Suprapubic skin (tissue), 4 donors: ENCODE measurements at places on chromosomes 7 and 10. TPM values are rescaled to one million over a fixed set of nuclear protein-coding genes. Genes with fewer than 3 reads are reported as not detected.

PNLIPRP2 gene
- total RNA-seq, result not detected

- DNase-seq, result no peak
Observed at GRCh38 chr7:157224627-157225026, 85.9 kb downstream of the UBE3C start.

DNA sequence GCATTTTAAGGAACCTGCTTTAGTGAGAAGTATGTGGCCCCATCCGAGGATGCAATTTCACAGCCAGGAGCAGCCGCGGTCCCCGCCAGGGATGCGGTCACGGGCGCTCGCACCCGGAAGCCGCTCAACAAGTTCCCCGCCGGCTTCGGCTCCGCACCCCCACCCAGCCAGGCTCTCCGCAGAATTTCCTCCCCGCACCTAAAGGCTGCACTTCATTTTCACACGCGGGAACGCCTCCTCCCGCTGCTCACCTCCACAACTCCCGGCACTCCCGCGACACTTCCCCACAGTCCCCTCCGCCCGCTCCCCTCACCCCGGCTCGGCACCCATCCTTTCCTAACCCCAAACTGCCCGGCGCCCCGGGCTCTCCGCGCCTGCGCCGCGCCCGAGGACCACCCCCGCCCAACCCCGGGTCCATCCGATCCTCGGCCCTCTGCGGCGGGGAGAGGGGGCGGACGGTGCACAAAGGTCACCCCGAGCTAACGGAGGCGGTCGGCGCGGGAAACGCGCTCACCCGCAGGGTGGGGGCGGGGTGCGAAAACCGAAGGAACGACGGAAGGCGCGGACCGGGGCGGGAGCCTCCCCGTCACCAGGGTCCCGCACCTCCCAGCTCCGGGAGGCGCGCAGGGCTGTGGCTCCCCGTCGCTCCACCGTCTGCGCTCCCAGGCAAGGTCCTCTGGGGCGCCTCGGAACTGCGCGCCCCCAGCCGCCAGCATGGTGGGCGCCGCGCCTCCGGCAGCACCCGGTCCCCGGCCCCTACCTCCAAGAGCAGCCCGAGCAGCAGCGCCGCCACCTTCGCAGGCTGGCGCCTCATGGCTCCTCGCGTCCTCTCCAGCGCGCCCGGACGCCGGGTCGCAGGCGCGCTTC, 558 bp downstream of the VOPP1 start:
- no peak for DNase-seq

DNA sequence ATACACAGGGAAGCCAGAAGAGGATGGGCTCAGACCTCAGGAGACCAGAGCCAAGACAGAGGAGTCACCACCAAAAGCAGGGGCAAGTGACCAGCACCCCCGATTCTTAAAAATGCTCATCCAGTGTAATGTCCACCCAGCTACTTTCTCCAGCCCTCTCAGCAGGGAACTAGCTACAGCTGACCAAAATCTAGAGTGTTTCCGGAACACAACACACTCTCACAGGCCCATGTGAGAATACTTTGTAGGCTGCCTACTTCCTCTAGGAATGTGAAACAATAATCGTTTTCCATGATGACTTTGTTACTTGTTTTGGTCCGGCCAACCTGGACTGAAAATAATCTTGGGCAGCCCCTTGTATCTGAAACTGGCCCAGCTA, 14.5 kb downstream of the PSAP start:
- peak; percentile 44 for DNase-seq

GRCh38 chr7:34371922-34372321, 286.1 kb upstream of the NPSR1 start:
- DNase-seq, result no peak

DNA sequence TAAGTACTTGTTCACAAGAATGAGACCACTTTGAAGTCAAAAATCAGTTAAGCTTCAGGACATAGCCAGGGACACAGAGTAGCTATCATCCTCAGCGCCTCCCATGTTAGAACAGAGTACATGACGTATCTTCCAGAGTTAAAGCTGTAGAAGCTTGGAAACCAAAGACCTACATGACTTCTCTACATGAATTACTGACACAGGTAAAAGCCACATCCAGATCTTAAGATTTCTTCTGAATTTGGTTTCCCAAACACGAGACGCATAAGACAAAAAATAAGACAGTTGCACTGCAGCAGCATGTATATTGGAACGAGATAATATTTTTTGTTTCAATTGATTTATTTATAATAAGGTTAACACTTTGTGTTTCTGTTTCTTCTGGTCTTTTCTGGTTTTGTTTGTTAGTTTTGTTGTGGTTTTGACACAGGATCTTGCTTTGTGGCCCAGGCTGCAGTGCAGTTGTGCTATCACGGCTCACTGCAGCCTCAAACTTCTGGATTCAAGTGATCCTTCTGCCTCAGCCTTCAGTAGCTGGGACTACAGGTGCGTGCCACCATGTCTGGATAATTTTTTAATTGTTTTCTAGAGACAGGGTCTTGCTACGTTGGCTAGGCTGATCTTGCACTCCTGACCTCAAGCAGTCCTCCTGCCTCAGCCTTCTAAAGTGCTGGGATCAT, 10.2 kb upstream of the EPC1 start:
- DNase-seq, result no peak
